ENCODE measurements at places on chromosomes 5 and 9. TPM values are rescaled to one million over a fixed set of nuclear protein-coding genes. Genes with fewer than 3 reads are reported as not detected.

The OR1L4 gene
- total RNA-seq = not detected

The TXNDC8 gene
- total RNA-seq = not detected

- H3K4me3 ChIP-seq = no peak overlapping the region
- H3K27me3 ChIP-seq = no peaks in the 10 kb centered on the region
- no peaks in the 10 kb centered on the region for H3K36me3 ChIP-seq
- H3K27ac ChIP-seq = no peak overlapping the region
- no peaks in the 10 kb centered on the region for H3K4me1 ChIP-seq
- DNase-seq = no peak
Observed at GRCh38 chr5:54294097-54294667, 16.2 kb downstream of the ARL15 start.

DNA sequence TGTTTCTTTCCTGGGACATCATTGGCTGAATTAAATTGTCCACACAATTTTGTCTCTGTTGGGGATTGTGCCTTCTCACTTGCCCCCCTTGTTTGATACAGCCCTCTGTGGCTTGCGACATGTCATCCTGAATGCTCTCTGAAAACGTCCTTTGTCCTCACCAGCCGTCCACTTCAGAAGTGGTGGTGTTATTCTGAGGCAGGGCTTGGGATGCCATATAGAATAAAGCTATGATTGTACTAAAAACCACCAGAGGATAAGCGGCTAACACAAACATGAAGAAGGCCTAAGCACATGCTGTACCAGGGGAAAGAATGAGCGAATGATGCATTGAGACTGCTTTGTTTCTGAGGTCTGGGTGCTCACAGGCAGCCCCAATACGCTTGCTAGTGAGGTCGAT, 3.5 kb upstream of the SNX30 start:
- no peak overlapping the region for H3K4me3 ChIP-seq
- no peaks in the 10 kb centered on the region for H3K27me3 ChIP-seq
- H3K4me1 ChIP-seq = no peaks in the 10 kb centered on the region
- H3K27ac ChIP-seq = no peak overlapping the region

DNA sequence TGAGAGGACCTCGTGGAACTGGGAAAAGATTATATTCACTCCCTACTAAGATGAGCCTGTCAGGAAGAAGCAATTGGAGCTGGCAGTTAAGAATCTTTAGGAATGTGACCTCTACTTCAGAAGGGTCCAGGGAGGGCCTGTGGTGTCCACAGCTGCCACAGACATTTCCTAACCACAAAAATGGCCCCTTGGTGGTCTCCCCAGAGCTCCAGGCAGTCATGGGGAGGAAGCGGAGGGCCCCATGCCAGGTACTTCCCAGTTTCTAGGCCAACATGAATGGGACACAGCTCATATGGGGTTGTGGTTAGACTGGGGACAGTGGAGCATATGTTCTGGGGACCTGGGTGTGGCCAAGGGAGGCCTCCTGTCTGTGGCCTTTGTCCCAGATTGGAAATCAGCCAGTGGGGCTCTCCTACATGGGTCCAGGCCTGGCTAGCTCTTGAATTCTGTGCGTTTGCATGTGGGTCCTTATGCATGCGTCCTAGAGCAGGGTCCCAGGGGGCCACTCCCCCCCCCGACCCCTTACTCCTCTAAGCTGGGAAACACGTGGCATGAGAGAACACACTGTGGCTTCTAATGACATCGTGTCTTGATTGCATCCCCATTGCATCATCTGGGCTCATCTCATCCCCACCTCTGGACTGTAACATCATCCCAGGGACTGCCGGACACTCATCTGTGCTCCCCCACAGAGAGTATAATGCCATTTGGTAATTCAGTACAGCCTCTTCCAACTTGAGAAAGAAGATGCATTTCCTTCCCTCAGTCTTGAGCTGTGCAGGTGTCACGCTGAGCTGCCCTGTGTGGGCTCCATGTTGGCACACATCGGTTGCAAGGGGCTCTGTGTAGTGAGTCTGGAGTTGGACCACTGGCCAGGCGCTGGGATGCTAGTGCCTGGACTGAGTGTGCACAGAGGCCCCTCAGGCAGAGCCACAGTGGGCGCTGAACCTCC, 31.3 kb downstream of the IRF1 start:
- H3K4me1 ChIP-seq = peaks cover 8% of the 10 kb centered on the region
- H3K36me3 ChIP-seq = no peaks in the 10 kb centered on the region
- H3K27ac ChIP-seq = no peak overlapping the region
- H3K4me3 ChIP-seq = no peak overlapping the region

DNA sequence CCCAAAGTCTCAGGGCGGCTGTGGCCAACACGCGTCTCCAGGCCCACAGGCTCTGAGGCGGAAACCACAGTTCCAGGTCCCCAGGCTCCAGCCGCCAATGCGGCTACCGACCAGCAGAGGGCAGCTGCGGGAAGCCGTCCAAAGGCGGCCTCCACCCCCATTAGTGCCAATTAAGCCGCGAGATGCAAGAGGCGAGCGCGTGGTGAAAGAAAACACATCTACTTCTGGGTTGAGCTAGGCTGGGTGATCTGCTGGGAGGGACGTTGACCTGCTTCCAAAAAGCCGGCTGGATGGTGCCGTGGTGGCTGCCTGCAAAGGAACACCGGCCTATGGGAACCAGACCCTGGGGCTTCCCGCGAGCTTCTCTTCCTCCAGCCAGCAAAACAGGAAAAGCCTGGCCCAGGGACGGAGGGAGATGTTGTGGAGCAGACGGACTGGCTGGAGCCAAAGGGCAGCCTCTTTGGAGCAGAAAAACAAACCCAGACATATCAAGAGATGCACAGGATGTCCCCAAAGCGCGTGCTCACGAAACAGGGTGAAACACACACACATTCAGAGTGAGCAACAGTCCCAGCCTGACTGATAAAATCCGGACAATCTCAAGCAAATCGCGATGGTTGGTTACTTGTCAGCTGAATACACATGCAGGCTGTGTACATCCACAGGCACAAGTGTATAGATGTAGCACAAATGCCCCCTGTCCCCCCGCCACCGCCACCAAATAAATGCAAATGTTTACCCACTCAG, 187.1 kb upstream of the BRINP1 start:
- DNase-seq = peak; percentile 50
- no peak overlapping the region for H3K4me3 ChIP-seq
- no peaks in the 10 kb centered on the region for H3K27me3 ChIP-seq
- H3K27ac ChIP-seq = peak overlapping the region; percentile 13

DNA sequence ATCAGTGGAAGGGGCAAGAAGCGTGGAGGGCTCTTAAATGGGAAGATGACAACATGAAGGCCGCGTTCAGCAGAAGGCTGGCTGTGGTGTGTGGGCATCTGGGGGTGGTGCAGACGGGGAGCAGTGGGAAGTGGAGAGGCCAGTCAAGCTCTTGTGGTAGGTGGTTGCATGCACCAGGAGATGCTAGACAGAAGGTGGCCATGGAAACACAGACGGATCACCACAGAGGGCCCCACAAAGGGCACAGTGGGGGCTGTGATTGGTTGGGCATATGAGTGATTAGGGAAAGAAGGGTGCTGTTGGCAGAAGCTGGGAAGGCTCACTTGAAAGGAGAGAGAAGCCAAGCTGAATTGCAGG, 14.7 kb downstream of the MTMR12 start:
- H3K4me3 ChIP-seq = no peak overlapping the region
- no peak for DNase-seq

- no peak overlapping the region for H3K27ac ChIP-seq
- no peak overlapping the region for H3K4me3 ChIP-seq
- no peaks in the 10 kb centered on the region for H3K36me3 ChIP-seq
- no peaks in the 10 kb centered on the region for H3K27me3 ChIP-seq
- no peak for DNase-seq
- H3K4me1 ChIP-seq = no peaks in the 10 kb centered on the region
Observed at GRCh38 chr9:78831726-78832125, 534.8 kb downstream of the PSAT1 start.

- H3K4me1 ChIP-seq = no peaks in the 10 kb centered on the region
- no peak overlapping the region for H3K4me3 ChIP-seq
- no peaks in the 10 kb centered on the region for H3K27me3 ChIP-seq
- H3K36me3 ChIP-seq = no peaks in the 10 kb centered on the region
- H3K27ac ChIP-seq = no peak overlapping the region
Observed at GRCh38 chr5:83199126-83199525, 121.8 kb downstream of the XRCC4 start.

All from prostate gland (tissue), 2 donors.